ENCODE measurements at places on chromosomes 13 and 19. TPM values are rescaled to one million over a fixed set of nuclear protein-coding genes. Genes with fewer than 3 reads are reported as not detected.

SPTBN4 gene
- 1.4 TPM for total RNA-seq

- no peak for ATAC-seq
Measured at GRCh38 chr13:67238277-67238859, 8.2 kb upstream of the PCDH9 start.

GRCh38 chr13:101401196-101401595, 15.1 kb downstream of the NALCN start:
- ATAC-seq, result no peak

- ATAC-seq, result no peak
Measured at GRCh38 chr13:54173996-54174395, 1145.4 kb downstream of the OLFM4 start.

DNA sequence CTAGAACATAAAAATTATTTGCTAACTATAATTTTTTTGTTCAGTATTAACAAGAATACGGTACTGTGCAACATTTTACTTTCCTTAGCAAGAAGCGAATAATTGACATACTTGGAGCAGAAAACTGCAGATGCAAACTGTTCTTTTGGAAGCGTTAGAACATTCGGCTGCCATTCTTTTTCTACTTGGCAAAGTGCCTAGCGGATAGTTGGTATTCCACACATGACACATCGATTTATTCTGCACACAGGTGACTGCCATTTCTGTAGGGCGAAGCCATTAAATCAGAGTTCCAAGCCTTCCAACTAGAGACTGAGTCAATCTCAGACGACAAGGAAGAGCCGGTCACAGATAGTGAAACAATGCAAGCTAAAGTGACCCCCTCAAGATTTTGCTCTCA, 117.4 kb downstream of the TRPC4 start:
- no peak for ATAC-seq

Data from activated T-helper 17 cell treated with anti-CD3 and anti-CD28 coated beads, Interleukin-2, amount 50 U/mL, for 72 hours (primary cell).